ENCODE measurements at places on chromosomes 5 and 9.

GRCh38 chr5:87582149-87582548, 169.4 kb upstream of the CCNH start:
- DNase-seq: no peak

DNA sequence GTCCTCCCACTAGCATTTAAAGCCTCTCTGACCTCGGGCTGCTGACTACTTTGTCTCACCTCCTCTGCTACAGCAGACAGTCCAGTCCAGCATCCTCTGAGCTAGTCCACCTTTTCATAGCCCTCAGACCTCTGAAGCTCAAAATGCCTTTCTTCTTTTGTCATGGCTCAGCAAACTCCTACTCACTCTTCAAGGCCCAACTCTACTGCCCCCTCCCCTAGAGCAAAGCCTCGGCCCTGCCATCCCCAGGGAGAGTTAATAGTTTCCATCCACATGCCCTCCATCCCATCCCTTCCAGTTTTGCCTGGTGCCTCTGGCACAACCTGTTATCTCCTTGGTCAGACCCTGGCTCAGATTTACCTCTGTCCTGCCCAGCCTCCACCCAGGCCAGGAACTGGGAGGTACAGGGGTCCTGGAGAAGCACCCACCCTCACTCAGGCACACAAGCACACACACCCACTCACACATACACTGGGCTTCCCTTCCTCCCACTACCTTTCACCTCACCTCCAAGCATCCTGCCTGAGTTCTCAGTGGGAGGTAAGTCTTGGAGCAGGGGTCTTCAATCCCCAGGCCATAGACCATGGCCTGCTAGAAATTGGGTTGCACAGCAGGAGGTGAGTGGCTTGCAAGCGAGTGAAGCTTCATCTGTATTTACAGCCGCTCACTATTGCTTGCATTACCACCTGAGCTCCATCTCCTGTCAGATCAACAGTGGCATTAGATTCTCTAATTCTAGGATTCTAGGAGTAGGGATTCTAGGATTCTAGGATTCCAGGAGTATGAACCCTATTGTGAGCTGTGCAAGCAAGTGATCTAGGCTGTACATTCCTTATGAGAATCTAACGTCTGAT, 18.1 kb downstream of the PDLIM4 start:
- no peak for DNase-seq

DNA sequence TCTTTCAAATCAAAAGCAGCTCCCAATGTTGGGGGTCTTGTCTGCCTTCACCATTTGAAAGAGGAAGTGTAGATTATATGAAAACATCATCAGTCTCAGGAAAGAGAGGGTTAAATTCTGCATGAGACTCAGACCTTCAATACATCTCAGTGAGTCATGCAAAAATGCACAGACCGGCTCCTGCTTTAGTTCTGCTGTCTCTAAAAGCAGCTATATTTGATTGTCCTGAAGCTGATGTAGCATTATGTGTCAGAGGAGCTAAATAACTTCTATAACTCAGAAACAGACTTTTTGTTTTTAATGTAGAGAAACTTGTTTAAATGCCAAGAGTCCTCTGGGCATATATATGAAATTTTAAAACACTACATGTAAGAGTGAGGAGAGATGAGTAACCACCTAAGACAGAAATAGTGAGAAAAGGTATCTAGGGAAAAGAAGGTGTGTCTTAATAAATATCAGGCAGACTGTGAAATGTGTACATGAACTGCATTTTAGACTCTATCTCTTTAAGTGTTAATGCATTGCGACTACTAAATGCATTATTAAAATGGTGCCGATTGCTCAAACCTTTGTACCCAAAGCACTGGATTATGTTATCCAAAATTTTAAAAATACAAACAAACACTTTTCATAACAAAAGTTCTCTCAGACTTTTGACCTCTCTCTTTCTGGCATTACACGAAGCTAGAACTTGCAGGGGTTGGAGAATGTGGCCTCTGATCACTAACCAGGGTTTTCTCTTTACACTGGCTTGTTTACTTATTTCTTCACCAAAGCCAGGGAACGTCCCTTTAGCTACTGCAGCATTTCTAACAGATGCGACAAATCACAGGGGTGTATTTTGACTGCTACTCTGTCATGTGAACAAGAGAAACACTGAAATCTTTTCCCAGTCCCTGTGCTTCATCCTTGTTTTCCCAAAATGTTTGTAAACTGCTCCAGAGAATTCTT, 302.3 kb downstream of the ARL15 start:
- no peak for DNase-seq

- DNase-seq: no peak
Observed at GRCh38 chr5:119158144-119158543, 87.3 kb downstream of the DMXL1 start.

DNA sequence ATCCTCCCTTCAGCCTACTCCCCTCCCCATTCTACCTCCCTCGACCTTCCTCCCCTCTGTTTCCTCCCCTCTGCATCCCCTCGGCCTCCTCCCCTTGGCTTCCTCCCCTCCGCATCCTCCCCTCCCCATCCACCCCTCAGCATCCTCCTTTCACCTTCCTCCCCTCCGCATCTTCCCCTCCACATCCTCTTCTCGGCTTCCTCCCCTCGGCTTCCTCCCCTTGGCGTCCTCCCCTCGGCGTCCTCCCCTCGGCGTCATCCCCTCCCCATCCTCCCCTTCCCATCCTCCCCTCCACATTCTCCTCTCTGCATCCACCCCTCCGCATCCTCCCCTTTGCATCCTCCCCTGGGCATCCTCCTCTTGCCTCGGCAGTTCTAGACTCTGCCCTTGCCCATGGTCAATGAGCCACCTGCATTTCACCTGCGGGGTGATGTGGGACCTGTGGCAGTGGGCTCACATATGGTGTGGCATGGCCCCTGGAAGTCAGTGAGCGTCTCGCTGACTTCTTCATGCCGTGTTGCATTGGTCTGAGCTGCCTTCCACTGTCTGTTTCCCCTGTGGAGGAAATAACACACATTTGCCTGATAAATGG, 113.0 kb downstream of the WNK2 start:
- no peak for DNase-seq

- DNase-seq: no peak
Observed at GRCh38 chr5:32471784-32472183, 27.2 kb upstream of the ZFR start.

- DNase-seq: no peak
Observed at GRCh38 chr9:130118841-130119518, 53.2 kb upstream of the NCS1 start.

DNA sequence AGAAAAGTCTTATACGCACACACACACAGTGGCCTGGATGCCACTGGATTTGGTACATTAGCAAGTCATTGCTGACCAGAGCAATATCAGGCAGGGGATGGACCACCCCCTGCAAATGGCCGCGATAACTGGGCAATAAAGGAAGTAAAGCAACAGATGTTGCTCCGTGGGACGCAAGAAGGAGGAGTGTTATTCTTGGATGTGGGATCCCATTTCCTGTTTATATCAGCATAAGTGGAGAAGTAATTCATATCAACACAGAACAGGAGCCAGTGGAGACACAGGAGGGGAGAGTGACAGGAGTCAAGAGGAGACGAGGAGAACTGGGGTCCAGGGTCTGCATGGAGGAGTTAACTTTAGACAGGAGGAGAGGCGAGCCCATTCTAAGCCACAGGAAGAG, 18.4 kb downstream of the RUFY1 start:
- DNase-seq: no peak

- DNase-seq: no peak
Observed at GRCh38 chr5:146005723-146006122, 69.3 kb downstream of the SH3RF2 start.

DNA sequence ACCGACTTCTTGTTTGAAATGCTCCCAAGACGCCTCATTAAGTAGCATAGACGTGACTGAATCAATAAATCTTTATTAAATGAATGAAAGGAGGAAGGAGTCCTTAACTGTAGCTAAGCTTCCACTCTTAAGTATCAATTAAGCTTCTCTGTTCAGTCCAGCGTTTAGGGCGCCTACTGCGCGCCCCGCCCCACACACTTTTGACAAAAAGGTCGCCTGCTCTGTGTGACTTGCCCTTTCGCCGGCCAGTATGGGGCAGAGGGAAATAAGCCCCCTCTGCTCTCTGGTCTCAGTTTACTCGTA, 662 bp upstream of the DOLPP1 start:
- no peak for DNase-seq

GRCh38 chr5:89981878-89982773, 427.4 kb downstream of the CETN3 start:
- DNase-seq: no peak

DNA sequence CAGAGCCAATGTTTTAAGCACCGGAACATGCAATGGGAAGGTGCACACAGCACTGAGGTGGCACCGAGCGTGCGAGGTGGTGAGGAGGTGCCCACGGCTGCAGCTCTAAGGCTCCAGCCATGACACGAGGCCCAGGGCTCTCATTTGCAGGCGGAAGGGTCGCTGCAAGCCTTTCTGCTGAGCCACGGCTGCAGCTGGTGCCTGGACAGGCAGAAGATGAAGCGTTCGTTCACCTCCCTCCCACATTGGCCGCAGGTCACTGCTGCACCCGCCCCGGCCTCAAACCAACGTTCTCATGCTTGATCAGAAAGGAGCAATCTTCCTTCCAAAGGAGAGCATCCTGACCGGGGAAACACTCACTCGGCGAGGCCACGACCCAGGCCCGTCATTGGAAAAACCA, 4.5 kb upstream of the INPP5E start:
- DNase-seq: no peak

GRCh38 chr5:136620621-136621020, 255.3 kb upstream of the TRPC7 start:
- DNase-seq: no peak

GRCh38 chr9:114108016-114108833, 9.1 kb upstream of the KIF12 start:
- DNase-seq: peak; percentile 79

DNA sequence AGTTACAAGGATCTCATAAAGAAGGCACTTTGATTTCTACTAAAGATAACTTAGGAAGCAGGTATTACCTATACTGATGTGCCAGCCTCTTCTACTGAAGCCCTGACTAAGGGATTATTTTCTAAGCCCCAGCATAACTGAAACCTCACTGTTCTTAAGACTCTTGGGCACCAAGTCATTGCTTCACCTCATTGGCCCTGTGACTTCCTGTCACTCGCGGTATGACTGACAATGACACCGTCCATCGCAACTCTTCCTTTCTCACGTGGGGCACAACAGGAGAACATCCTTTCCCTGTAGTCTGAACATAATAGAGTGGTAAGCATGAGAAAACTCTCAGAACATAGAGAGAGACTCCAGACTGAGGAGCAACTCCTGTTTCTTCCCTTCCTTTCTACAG, 6.4 kb downstream of the OR2V2 start:
- peak; percentile 19 for DNase-seq

GRCh38 chr5:53543401-53543800, 17.0 kb upstream of the NDUFS4 start:
- DNase-seq: no peak

DNA sequence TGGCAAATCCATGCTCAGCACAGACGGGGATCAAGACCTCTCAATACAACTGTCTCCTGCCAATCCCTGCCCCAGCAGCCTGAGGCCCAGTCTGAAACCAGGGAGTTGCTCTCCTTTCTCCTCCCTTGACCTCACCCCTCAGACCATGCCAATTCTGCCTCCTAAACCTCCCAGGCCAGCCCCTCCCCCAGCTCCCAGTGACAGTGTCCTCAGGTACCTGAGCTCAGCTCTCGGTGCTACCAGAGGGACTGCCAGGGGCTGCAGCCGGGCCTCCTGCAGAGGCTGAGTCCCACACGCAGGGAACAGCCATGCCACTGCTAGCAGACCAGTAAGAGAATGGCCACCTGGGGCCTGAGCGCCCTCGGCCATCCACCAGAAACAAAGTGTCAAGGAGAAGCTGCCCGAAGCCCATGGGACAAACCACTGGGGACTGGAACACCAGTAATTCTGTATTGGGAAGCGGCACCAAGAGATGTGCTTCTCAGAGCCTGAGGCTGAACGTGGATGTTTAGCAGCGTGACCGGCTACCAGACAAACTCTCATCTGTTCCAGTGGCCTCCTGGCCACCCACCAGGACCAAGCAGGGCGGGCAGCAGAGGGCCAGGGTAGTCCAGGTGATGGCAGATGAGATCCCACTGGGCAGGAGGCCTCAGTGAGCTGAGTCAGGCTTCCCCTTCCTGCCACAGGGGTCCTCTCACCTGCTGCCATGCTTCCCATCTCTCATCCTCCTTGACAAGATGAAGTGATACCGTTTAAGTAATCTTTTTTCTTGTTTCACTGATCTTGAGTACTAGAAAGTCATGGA, 557 bp upstream of the IL3 start:
- no peak for DNase-seq

All from suppressor macrophage treated with lipopolysaccharide for 4 hours (primary cell).